RKO (cell line): ENCODE measurements at places on chromosomes 5 and 9.

GRCh38 chr5:68265822-68266395 is 50.4 kb downstream of the PIK3R1 start:
- DNase-seq: no peak

DNA sequence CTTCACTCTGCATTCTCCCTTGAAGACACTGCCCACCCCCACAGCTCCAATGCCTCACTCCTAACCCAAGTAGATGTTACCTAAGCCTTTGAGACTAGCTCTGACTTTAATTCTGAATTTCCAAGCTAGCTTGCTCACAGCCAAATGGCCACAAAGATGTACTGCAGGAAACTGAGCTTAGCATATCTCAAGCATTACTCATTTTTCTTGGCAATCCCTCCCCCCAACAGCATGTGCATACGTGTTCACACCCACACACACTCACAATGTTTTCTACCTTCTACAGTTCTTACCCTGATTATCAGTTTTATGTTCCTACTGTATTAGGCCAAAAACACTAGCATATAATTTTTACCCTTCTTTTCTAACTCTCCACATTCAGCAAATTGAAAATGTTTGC is 13.7 kb upstream of the GRIA1 start:
- peak; percentile 71 for DNase-seq

- DNase-seq: no peak
These were observed 519.6 kb downstream of the CTNND2 start for GRCh38 chr5:11384441-11385250.

GRCh38 chr9:76373173-76373783 is 20.9 kb downstream of the RFK start:
- no peak for DNase-seq

DNA sequence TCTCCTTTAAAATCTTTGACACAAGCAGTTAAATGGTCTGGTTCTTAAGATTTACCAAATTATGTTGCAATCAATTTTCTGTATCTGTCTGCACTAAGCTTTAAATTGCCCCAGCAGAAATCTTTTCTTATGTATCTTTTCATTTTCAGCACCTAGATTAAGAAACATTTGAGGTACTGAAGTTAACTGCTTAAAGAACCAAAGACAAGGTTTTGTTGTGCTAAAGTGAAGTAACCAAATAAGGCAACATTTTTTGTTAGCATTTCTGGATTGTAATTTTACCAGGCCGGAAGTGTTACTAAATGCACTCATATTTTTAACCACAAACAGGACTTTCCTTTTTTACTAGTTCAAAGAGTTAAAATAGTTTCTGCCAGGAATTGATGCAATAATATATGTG is 24.1 kb upstream of the MTAP start:
- DNase-seq: no peak

- no peak for DNase-seq
These were observed 244.2 kb downstream of the AUH start for GRCh38 chr9:91117474-91117891.

DNA sequence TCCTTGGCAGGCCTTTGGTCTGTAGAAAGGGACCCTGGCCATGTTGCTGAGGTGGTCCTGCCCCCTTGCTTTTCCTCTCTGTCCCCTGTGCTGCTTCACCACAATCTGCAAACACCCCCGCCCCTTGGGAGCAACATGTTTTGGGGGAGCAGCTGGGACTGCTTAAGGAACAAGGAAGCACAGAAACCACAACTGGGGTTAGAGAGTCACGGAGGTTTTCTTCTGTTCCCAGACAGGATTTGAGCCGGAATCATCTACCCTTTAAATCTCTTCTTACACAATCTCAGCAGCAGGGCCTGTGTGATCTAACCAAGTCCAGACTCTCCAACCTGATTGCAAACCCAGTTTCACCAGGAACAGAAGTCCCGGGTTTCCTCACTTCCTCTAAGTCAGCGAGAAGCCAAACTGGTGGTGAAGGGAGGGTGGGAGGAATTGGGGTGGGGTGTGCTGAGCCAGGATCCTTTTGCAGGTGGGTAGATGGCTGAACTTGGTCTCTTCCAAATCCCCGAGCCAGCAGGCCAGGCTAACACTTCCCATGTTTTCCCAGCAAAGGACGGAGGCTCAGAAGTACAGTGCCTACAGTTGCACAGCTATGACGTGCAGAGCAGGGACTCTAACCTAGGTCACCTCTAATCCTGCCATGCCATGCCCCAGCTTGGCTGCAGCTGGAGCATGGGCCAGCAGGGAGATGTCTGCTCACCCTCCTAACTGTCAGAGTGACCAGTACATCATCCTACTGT is 25.0 kb downstream of the SH3PXD2B start:
- DNase-seq: no peak

DNA sequence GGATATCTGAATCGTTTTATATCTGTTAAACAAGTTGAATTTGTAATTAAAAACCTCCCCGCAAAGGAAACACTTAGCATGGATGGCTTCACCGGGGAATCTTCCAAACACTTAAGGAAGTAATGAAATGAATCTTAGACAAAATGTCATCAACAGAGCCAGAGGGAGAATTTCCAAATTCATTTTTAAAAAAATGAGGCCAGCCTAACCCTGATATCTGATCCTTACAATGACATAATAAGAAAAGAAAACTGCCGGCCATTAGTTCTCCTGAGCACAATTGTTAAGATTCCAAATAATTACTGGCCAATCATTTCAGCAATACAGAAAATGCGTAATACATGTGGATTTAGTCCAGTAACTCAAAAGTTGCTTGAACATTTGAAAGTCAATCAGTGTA is 6.1 kb upstream of the KIF12 start:
- DNase-seq: no peak

DNA sequence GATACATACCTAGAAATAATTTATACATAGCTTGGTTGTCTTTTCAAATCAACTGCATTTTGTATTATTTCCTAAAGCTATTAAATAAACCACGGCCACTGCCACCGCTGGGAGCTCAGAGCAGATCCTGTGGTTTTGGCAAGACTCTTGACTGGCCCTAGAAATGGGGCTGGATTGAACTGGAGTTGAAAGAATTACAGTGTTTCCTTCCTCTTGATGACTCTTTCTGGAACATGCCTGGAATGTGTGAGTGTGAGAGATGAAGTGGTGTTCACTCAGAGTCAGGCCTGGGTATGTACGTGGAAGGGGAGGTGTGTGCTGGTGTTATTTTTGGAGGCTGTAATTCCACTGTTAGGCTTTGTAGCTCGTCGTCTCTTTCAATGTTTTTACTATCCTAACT is 45.9 kb downstream of the TEK start:
- DNase-seq: no peak

DNA sequence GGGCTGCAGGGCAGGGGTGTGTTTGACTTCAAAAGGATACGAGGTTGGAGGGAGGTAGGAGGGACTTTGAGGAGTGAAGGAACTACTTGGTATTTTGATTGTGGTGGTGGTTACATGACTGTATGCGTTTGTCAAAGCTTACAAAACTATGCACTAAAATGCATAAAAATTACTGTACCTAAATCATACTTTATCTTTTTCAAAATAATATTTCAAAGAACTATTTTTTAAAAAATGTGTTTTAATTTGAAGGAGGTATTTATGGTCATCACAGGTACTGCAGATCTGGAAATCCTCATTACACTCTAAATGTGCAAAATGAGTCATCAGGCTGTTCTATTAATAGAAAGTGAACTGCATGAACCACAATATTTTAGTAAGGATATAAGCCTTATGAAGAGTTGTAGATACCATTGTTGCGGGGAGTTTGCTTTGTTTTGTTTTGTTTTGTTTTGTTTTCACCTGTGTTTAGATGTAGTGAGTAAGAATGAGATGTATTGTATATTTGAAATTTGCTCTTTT is 116.9 kb downstream of the ARRDC3 start:
- DNase-seq: peak; percentile 81

DNA sequence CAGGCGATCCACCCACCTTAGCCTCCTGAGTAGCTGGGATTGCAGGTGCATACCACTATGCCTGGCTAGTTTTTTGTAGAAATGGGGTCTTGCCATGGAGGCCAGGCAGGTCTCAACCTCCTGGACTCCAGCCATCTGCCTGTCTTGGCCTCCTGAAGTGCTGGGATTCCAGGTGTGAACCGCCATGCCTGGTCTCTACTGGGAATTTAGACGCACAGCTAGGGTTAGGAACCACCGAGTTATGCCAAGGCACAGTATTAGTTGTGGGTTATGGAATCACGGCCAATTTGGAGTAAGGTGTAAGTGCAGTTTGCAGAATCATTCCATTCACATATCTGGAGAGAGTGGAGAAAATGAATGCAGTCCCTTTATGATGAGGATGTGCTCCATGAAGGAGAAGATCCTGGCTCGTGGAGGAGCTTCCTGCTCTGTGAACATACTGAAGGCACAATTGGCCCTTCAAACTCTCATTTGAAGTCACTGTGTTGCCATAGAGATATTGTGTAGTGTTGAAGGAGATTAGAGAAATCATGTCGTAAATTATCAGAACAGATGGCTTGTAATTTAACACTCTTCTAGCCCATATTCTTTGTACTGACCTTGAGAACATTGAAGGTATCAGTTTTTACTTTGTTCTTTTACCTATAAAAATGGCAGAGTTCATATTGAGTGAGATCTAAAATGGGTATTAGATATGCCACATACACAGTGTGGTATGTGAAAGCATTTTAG is 18.8 kb downstream of the TRIO start:
- no peak for DNase-seq

GRCh38 chr9:90285946-90286345 is 356.7 kb downstream of the DIRAS2 start:
- no peak for DNase-seq

GRCh38 chr5:14178671-14179211 is 35.6 kb downstream of the TRIO start:
- DNase-seq: peak; percentile 92

DNA sequence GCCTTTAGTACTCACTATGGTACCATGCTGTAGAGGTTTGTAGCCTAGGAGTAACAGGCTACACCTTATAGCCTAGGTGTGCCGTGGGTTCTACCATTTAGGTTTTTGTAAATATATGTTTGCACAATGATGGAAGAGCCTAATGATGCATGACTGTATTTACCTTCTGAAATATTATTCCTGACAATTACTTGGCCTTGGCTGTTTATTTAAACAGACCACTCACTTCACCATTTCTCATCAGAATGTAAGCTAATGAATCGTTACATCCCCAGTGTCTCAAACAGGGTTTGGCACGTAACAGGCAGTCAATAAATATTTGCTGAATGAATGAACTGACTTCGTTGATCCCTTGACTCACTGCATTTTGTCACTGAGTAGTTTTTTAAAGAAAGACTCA is 93.1 kb downstream of the MED27 start:
- no peak for DNase-seq

DNA sequence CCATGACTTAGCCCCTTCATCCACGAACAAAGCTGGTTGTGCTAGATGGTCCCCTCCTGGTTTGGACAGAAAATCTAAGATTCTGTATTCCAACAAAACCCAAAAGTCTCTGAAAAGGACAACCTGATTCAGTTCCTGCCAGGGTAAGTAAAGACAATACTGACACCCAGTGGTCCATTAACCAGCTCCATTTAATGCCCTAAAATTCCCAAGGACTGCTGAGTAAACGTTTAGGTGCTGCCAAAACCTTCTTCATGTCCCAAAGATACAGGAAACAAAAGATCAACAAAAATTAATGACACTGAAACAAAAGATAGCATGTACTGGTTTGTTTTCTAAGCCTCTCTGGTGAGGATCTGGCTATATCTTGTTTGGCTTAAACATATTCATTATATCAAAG is 25.3 kb upstream of the PPP1R2B start:
- peak; percentile 56 for DNase-seq

- DNase-seq: no peak
These were observed 711.2 kb downstream of the PTPRD start for GRCh38 chr9:9901624-9902023.

GRCh38 chr5:113172231-113172826 is 195.7 kb downstream of the DCP2 start:
- no peak for DNase-seq

DNA sequence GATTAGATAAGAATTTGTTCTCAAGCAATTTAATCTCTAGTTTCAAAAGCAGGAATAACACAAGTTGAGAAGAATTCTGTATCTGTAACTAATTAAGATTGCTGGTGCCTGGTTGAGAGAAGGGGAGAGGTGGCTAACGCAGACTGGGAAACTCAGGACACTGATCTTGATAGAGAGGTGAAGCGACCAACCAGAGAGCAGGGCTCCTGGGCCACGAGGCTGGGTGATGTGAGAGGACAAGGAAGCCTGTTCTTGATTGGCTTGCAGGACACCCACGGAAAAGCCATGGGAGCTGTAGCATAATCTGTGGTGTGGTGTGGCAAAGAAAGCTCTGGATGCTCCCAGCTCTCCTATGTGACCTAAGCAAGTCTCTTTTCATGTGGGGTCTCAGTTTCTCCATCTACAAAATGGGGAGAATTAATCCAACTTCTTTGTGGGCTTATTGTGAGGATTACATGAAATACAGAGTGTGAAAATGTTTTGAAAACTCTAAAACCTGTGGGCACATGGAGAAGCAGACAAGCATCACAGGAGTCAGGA is 594.1 kb upstream of the BRINP1 start:
- no peak for DNase-seq

GRCh38 chr9:35211854-35212253 is 50.0 kb downstream of the UNC13B start:
- DNase-seq: no peak

- DNase-seq: no peak
These were observed 225.1 kb downstream of the DCP2 start for GRCh38 chr5:113201715-113202114.

DNA sequence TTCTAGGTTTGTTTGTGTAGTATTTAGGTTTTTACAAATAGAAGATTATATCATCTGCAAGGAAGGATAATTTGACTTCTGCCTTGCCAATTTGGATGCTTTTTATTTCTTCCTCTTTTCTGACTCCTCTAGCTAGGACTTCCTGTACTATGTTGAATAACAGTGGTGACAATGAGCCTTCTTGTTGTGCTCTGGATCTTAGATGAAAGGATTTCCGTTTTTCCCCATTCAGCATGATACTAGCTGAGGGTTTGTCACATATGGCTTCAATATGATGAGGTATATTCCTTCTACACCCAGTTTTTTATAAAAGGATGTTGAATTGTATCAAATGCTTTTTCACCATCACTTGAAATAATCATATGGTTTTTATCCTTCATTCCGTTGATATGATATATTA is 101.4 kb downstream of the FBXO4 start:
- no peak for DNase-seq

DNA sequence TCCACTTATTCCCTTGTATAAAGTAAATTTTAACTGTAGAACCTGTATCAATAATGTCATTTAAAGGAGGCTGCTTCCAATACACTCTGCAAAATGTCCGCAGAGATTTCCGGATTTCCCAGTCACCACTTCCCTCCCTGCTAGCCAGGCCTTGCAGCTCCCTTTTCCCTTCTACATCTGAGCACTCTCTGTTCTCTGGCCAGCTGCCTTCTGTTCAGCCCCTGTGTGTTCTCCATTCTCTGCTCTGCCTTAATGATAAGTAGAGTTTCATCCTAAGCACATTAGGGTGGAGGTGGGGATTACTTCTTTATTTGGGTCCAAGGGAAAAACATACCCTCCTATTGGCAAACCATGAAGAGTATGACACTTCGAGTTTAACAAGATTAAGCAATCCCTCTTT is 719.6 kb upstream of the WWC1 start:
- DNase-seq: no peak

- peak; percentile 100 for DNase-seq
These were observed 4.5 kb upstream of the SET start for GRCh38 chr9:128684325-128685199.
